ENCODE measurements at places on chromosomes 5 and 9. TPM values are rescaled to one million over a fixed set of nuclear protein-coding genes. Genes with fewer than 3 reads are reported as not detected.
A peak's percentile ranks its signal among the peaks of the same experiment; 100 is the strongest.

The CCL27 gene
- total RNA-seq = not detected

The GFI1B gene
- 0.41 TPM for total RNA-seq

The ALDH7A1 gene
- total RNA-seq = 3.3 TPM

The SOHLH1 gene
- total RNA-seq = not detected

The GABRA1 gene
- total RNA-seq = not detected

The IRF1 gene
- 252 TPM for total RNA-seq

- DNase-seq = no peak
- no peaks in the 10 kb centered on the region for H3K27me3 ChIP-seq
- H3K4me1 ChIP-seq = no peaks in the 10 kb centered on the region
- no peak overlapping the region for H3K4me3 ChIP-seq
- no peaks in the 10 kb centered on the region for H3K36me3 ChIP-seq
- H3K27ac ChIP-seq = no peak overlapping the region
Observed at GRCh38 chr5:45793638-45794532, 97.7 kb upstream of the HCN1 start.

- no peaks in the 10 kb centered on the region for H3K4me1 ChIP-seq
- H3K27ac ChIP-seq = no peak overlapping the region
- DNase-seq = no peak
- H3K27me3 ChIP-seq = no peaks in the 10 kb centered on the region
- H3K4me3 ChIP-seq = no peak overlapping the region
Observed at GRCh38 chr5:43773478-43773844, 170.5 kb downstream of the NNT start.

DNA sequence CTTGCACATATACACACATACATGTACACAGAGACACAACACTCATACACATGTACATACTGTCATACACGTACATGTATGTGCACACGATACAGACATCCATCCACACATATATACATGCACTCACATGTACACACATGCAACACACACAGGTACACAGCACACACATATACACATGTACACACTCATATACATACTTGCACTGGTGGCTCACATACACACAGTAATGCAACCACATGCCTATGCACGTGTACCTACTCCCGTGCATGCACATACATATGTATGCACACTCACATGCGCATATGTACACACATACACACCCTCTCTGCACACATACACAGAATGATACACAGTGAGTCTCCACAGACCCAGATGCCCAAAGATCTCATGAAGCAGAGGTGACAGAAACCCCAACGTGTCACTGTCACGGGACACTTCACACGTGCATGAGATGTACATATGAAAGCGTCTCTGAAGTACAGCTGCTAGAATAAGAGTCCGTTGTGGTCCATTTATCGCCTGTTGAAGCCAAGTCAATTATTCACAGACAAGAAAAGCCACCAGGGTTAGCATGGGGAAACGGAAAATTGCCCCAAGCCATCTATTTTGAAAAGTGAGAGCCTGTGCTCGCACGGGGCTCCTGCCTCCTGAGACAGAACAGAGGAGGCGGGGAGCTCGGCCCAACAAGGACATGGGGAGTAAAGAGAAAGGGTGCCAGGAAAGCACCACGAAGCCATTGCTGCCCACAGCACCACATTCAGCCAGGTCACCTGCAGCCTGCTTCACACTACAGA is 24.9 kb downstream of the LPCAT1 start:
- H3K4me3 ChIP-seq = no peak overlapping the region
- H3K27ac ChIP-seq = no peak overlapping the region
- DNase-seq = no peak
- peaks cover 82% of the 10 kb centered on the region for H3K4me1 ChIP-seq
- H3K27me3 ChIP-seq = no peaks in the 10 kb centered on the region
- H3K36me3 ChIP-seq = peaks cover 4% of the 10 kb centered on the region

DNA sequence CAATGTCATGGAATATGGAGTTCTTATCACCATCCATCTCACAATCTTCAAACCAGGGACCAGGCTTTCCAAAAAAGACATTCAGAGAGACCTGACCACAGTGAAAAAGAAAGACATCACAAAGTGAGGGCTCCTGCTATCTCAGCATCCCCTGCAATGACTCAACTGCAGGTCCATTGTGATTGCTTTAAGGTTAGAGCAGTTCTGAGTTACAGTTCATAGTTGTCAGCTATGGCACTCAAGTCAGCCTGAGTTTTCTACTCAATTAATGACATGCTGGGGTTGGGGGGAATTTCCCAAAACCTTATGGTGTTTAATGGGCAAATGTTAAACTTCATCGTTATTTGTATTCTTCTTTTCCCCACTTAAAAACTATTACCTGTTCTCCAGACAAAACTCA is 58.9 kb downstream of the CEMIP2 start:
- no peak overlapping the region for H3K27ac ChIP-seq
- no peaks in the 10 kb centered on the region for H3K36me3 ChIP-seq
- no peaks in the 10 kb centered on the region for H3K4me1 ChIP-seq
- H3K27me3 ChIP-seq = no peaks in the 10 kb centered on the region

GRCh38 chr5:113047733-113048652 is 71.4 kb downstream of the DCP2 start:
- no peak for DNase-seq
- no peak overlapping the region for H3K27ac ChIP-seq
- H3K36me3 ChIP-seq = no peaks in the 10 kb centered on the region
- H3K27me3 ChIP-seq = no peaks in the 10 kb centered on the region
- H3K4me1 ChIP-seq = no peaks in the 10 kb centered on the region

- no peak overlapping the region for H3K27ac ChIP-seq
- no peaks in the 10 kb centered on the region for H3K4me1 ChIP-seq
- H3K36me3 ChIP-seq = no peaks in the 10 kb centered on the region
- H3K4me3 ChIP-seq = no peak overlapping the region
- no peak for DNase-seq
Observed at GRCh38 chr5:138900281-138900965, 25.3 kb upstream of the LRRTM2 start.

DNA sequence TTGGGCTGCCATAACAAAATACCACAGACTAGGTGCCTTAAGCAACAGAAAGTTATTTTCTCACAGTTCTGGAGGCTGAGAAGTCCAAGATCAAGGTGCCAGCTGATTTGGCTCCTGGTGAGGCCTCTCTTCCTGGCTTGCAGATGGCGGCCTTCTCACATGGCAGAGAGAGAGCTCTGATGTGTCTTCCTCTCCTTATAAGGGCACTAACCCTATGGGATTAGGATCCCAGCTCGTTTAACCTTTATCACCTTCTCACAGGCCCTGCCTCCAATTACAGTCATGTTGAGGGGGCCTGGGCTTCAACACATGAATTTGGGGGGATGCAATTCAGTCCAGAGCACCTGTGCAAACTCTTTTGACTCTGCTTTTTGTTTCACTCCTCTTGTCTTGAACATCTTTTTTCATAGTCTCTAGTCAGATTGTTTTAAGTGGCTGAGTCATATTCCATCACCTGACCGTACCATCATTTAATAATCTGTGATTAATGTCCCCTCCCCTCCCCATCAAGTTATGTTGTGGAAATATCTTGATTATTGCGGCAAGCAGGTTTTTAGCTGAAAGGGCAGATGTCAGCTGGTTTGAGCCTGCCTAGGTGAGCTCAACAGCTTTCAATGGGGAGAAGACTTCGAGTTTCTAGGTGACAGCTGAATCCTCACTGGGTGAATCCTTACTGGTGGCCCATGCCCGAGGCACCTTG is 61.8 kb downstream of the NDFIP1 start:
- H3K4me3 ChIP-seq = no peak overlapping the region
- peaks cover 13% of the 10 kb centered on the region for H3K27me3 ChIP-seq
- H3K27ac ChIP-seq = no peak overlapping the region
- no peaks in the 10 kb centered on the region for H3K4me1 ChIP-seq
- no peak for DNase-seq

DNA sequence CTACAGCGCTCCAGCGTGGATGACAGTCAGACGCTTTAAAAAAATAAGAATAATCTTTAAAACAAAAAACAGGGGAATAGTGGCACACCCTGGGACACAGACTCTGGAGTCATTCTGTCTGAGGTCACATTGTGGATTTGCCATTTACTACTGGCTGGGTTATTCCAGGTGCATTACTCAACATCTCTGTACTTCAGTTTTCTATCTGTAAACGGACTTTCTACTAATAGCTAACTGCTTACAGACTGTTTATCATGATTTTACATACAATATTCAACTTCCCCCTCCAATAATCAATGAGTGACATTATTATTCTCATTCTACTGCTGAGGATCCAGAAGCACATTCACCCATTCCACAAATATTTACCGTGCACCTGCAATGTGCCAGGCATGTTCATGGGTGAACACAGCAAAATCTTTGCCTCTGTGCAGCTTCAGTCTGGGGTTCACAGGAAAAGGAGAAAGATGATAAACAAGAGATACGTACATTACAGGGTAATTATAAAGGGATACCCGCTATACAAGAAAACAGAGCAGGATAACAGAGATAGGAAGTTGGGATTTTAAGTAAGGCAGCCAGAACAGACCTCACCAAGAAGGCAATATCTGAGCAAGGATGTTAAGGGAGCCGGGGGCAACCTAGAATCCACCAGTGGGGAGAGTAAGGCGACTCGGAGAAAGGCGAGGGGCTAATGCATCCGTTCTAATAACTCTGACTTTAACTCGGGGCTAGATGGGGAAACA is 984 bp upstream of the RAD23B start:
- H3K4me3 ChIP-seq = peak overlapping the region; percentile 61
- H3K36me3 ChIP-seq = no peaks in the 10 kb centered on the region
- DNase-seq = no peak

DNA sequence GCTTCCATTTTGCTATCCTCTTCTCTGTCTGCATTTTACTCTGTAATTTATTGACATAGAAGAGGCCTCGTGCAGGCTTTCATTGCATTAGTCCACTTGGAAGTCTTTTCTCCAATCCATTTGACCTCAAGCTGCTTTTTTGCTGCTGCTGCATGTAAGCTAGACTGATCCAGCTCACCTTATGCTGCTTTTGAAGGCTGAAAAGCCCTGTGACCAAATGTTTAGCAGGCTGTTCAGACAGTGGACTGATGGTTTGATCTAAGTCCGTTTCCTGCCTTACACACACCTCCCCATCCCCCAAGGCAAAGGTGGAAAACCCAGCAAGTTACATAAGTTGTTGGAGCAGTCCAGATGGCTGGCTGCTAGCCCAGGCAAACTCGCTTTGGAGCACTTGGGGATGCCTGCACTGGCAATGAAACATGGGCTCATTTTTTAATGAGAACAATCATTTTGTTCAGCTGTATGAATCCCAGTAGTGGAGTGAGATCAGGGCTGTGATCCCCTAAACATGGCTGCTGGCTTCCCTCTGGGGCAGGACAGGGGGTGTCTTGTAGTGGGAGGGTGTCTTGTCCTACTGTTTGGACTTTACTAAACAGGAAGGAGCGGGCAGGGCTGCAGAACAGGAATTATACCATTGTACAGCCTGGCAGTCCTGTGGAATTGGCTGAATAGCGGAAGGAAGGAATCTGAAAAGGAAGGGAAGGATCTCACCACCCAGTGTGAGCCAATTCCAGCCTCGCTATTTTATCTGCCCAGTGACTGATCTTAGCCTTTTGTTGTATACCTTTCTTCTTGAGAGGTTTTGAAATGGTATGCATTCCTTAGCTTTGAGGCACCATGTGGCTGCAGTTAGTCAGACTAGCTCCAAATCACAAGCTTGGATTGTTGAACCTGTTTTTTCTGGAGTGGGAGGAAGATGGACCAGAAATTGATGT is 212.0 kb downstream of the ARHGAP26 start:
- H3K27ac ChIP-seq = peak overlapping the region; percentile 31
- DNase-seq = no peak
- no peaks in the 10 kb centered on the region for H3K36me3 ChIP-seq
- H3K27me3 ChIP-seq = no peaks in the 10 kb centered on the region
- no peak overlapping the region for H3K4me3 ChIP-seq

DNA sequence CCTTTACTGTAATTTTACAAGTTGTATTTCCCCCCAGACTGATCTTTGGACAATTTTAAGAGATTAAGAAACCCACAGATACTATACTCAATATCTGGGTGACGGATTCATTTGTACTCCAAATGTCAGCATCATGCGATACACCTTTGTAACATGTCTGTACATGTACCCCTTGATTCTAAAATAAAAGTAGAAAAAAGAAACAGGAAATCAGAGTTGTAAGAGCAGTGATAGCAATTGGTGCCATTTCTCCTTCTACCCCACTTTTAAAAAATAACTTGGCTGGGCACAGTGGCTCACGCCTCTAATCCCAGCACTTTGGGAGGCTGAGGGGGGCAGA is 116.9 kb downstream of the FGF1 start:
- no peaks in the 10 kb centered on the region for H3K27me3 ChIP-seq
- H3K36me3 ChIP-seq = no peaks in the 10 kb centered on the region
- no peak for DNase-seq
- no peaks in the 10 kb centered on the region for H3K4me1 ChIP-seq
- H3K27ac ChIP-seq = no peak overlapping the region
- no peak overlapping the region for H3K4me3 ChIP-seq

DNA sequence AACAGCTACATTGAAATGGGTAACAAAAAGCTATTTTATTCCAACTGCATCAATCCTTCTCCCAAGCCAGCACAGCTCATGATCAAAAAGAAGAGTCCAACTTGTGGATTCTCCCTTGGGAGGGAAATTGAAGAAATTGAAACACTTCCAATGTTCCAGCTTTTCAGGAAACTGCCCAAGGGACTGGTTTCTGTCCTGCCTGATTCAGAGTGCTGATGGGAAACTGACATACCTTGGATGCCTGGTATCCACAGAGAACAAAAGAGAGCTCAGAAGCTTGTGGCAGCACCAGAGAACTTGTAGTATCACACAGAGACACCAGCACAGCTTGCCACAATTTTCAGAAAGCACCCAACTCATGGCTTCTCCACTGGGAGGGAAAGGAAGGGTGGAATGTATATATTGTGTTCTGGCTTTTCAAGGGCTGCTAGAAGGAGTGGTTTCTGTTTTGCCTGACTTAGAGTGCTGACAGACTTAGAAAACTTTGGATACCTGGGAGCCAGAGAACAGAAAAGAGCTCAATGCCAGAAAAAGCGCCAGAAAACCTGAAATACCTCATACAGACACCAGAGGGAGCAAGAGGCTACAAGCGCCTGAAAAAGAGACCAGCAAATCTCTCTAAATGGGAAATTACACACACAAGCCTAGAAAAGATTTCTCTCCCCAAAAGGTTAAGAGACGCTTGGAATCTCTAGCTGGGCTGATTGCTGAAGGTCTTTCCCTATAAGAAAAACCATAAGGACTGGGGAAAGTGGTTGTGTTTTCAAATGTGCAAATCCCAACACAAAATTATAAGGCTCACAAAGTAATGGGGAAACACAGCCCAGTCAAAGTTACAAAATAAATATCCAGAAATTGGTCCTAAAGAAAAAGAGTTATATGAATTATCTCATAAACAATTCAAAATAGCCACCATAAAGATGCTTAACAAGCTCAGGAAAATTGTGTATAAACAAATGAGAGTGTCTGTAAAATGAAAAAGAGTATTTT is 178.8 kb downstream of the SPOCK1 start:
- no peak for DNase-seq
- H3K27me3 ChIP-seq = no peaks in the 10 kb centered on the region
- no peaks in the 10 kb centered on the region for H3K4me1 ChIP-seq
- no peak overlapping the region for H3K27ac ChIP-seq
- no peak overlapping the region for H3K4me3 ChIP-seq

DNA sequence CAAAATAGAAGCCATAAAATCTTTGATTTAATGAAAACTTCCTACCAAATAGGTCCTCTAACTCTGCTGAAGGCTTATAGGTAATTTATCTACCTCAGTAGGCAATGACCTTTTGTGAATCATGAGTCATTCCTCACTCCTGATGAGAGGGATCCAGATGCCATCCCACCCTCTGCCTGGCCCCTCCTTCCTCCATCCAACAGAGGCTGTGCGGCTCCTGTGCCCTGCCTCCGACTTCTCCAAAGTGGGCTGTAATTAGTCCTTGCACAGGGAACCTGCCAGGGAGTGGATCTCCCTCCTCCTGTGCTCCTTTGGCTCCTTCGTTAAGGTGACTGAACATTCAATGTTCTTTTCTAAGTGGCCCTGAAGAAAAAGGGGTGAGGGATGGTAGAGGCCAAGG is 213.9 kb upstream of the TBCA start:
- no peak for DNase-seq
- H3K4me3 ChIP-seq = no peak overlapping the region
- no peaks in the 10 kb centered on the region for H3K4me1 ChIP-seq

All from T-cell (primary cell).